ENCODE measurements at places on chromosomes 1 and 21.

DNA sequence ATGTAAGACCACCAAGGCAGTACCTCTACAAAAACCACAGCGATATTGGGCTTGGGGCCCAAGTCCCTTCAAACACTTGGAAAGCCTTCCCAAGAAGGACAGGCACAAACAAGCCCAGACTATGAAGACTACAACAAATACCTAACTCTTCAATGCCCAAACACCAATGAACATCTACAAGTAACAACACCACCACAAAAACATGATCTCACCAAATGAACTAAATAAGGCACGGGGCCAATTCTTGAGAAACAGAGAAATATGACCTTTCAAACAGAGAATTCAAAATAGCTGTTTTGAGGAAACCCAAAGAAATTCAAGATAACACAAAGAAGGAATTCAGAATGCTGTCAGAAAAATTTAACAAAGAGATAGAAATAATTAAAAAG, 86.8 kb downstream of the COL24A1 start:
- H3K27ac ChIP-seq = no peak overlapping the region
- H3K36me3 ChIP-seq = no peaks in the 10 kb centered on the region
- H3K4me3 ChIP-seq = no peak overlapping the region
- H3K27me3 ChIP-seq = no peaks in the 10 kb centered on the region
- H3K4me1 ChIP-seq = no peaks in the 10 kb centered on the region
- no peak for DNase-seq

- H3K27me3 ChIP-seq = no peaks in the 10 kb centered on the region
- H3K36me3 ChIP-seq = peaks cover 39% of the 10 kb centered on the region
- no peak for DNase-seq
- H3K4me3 ChIP-seq = no peak overlapping the region
Observed at GRCh38 chr21:41802684-41803083, 35.8 kb upstream of the RIPK4 start.

GRCh38 chr1:14820295-14821085, 222.0 kb downstream of the KAZN start:
- no peaks in the 10 kb centered on the region for H3K27me3 ChIP-seq
- no peak overlapping the region for H3K4me3 ChIP-seq
- DNase-seq = no peak
- no peak overlapping the region for H3K27ac ChIP-seq
- H3K36me3 ChIP-seq = no peaks in the 10 kb centered on the region

DNA sequence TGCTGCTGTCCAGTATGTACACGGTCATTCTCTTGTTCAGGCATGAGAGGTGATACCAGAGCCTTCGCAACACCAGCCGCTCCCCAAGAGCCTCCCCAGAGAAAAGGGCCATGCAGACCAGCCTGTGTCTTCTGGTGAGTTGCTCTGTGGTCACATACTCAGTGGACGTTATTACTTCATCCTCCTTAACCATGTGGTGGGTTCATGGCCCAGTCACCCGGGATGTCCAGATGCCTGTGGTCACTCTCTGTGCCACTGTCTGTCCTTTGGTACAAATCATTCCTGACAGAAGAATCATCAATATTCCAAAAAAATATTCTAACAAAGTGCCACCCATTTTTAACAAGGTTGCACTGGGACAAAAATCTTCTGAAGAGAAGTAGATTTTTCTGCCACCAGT, 8.8 kb upstream of the ZNF124 start:
- H3K27me3 ChIP-seq = no peaks in the 10 kb centered on the region
- H3K4me3 ChIP-seq = no peak overlapping the region
- H3K27ac ChIP-seq = no peak overlapping the region

- peaks cover 8% of the 10 kb centered on the region for H3K4me1 ChIP-seq
- H3K27me3 ChIP-seq = peaks cover 2% of the 10 kb centered on the region
- no peak overlapping the region for H3K27ac ChIP-seq
- peaks cover 3% of the 10 kb centered on the region for H3K36me3 ChIP-seq
- DNase-seq = no peak
Observed at GRCh38 chr21:45774291-45774690, 130.8 kb downstream of the PCBP3 start.

GRCh38 chr1:157403203-157403602, 149.1 kb downstream of the FCRL5 start:
- no peak for DNase-seq
- H3K4me1 ChIP-seq = no peaks in the 10 kb centered on the region
- no peaks in the 10 kb centered on the region for H3K36me3 ChIP-seq
- H3K27ac ChIP-seq = no peak overlapping the region
- peaks cover 33% of the 10 kb centered on the region for H3K27me3 ChIP-seq

GRCh38 chr1:151146412-151147131, at the start of gene SEMA6C:
SEMA6C (minus strand) TSS chr1:151146631; CDS start chr1:151142621, 4,010 bp downstream.
- peak within 1 kb of the TSS; percentile 88 for H3K4me3 ChIP-seq
- H3K4me1 ChIP-seq = peaks cover 10% of the 10 kb centered on the region
- H3K36me3 ChIP-seq = no peaks in the 10 kb centered on the region
- DNase-seq = peak; percentile 88
- H3K27me3 ChIP-seq = peaks cover 16% of the 10 kb centered on the region

DNA sequence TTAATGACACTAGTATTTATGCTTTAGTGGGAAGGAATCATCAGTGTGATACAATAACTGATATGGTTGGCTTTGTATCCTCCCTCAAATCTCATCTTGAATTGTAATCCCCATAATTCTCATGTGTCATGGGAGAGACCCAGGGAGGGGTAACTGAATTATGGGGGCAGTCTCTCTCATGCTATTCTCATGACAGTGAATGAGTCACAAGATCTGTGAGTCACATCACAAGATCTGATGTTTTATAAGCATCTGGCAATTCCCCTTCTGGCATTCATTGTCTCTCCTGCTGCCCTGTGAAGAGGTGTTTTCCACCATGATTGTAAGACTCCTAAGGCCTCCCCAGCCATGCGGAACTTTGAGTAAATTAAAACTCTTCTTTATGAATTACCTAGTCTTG, 1760.3 kb downstream of the NCAM2 start:
- H3K27ac ChIP-seq = no peak overlapping the region
- DNase-seq = no peak
- no peaks in the 10 kb centered on the region for H3K36me3 ChIP-seq
- H3K4me1 ChIP-seq = no peaks in the 10 kb centered on the region

GRCh38 chr1:66733348-66734017, 18.8 kb upstream of the DYNLT5 start:
- peaks cover 35% of the 10 kb centered on the region for H3K4me1 ChIP-seq
- H3K27me3 ChIP-seq = no peaks in the 10 kb centered on the region
- DNase-seq = no peak
- peaks cover 3% of the 10 kb centered on the region for H3K36me3 ChIP-seq

DNA sequence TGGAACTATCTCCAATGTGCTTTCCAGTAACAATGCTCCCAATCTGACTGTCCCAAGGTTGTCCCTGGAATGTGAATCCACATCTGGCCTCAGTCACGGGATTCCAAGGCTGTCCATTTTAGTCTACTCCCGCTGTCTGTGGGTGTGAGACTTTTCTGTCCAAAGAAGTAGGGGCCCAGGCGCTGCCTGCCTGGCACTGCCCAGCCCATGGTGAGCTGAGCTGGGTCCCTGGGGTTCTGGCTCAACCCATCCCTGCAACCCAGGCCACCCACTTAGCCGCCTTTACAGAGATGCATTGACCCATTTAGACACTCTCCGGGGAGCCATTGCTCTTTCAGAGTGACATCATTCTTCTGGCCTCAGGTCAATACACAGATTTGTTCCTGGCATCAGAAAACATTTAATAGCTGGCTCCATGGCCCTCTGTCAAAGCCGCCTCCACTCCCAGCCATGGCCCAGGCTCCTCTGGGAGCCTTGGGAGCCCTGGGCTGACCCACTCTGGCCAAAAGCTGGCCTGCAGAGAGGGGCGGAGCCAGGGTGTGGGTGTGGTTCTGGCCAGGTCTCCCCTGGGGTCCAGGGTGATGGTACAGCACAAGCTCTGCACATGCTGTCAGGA, 47.2 kb upstream of the PAX7 start:
- DNase-seq = no peak
- no peaks in the 10 kb centered on the region for H3K36me3 ChIP-seq
- H3K4me3 ChIP-seq = no peak overlapping the region

DNA sequence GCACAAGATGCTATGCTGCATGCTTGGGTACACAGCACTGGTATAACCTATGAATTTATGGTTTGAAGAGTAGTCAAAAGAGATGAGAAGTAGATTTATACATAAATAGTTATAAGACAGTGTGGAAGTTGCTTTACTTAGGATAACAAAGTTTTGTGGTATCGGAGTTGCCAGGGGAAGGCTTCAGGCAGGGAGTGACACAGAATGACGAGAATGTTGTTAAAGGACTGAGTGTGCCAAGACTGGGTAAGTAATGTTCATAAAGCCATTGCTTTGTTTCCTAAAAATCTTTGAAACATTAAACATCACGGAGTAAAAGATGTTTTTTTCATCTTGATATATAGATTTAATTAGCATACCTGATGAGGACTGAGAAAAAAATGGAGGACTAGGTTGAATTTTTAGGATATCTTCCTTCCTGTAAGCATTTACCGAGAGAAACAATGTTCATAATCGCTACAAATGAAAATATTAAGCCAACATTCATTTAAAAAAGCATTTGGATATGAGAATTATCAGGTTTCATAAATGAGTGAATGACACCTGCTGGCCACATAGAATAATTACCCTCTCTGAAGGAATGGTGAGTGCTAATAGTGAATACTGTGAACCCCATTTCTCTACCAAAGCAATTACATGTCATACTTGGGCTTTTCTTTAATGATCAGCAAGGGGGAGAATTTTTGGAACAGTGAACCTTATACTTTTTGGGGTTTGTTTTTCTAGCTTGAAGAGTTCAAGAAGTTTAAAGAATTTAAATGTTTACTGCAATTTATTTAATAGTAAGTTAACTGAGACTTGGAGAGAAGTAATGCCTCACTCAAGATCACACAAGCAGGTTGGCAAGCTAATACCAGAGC, 28.4 kb downstream of the EXTL2 start:
- no peak for DNase-seq
- H3K27ac ChIP-seq = no peak overlapping the region
- no peak overlapping the region for H3K4me3 ChIP-seq
- H3K36me3 ChIP-seq = no peaks in the 10 kb centered on the region

DNA sequence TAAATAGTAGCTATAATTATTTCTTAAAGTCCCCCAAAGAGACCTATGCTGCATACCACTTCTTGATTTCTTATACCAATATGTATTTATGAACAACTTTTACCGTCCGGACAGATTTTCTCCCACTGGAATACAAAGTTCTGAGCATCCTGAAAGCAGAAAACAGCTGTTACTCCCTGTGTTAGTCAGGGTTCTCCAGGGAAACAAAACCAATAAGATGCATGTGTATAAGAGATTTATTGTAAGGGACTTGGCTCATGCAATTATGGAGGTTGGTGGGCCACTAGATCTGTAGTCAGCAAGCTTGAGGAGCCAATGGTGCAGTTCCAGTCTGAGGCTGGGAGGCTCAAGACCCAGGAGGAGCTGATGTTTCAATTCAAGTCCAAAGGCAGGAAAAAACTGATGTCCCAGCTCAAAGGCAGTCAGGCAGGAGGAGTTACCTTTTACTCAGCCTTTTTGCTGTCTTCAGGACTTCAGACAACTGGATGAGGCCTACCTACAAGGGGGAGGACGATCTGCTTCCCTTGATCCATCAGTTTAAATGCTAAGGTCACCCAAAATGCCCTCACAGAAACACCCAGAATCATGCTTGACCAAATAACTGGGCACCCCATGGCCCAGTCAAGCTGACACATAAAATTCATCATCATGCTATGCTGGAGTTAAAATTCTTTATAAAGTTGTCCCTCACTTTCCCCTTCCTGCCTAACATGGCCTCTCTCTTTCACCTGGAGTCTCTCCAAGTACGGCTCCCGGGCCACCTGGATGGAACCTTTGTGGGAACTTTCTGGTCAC, 24.3 kb upstream of the ATF3 start:
- H3K27ac ChIP-seq = no peak overlapping the region
- no peaks in the 10 kb centered on the region for H3K36me3 ChIP-seq
- no peak overlapping the region for H3K4me3 ChIP-seq
- H3K27me3 ChIP-seq = peaks cover 26% of the 10 kb centered on the region
- DNase-seq = no peak
- H3K4me1 ChIP-seq = peaks cover 1% of the 10 kb centered on the region

DNA sequence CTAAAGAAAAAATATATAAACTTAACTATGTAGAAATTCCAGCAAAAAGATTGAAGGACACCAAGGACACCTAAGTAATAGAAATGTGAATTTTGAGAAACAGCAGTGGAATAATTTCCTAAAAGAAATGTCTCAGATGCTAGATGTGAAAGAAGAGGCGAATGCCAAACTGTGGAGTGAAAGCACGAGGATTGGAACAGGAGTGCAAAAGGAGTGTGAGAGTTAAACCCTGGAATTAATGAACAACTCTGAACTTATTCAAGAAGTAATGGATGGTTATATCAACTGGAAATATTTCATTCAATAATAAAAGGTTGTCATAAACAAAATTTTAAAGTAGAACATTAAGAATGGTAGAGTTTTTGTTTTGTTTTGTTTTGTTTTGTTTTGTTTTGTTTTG, 78.5 kb upstream of the SGIP1 start:
- DNase-seq = no peak
- no peaks in the 10 kb centered on the region for H3K4me1 ChIP-seq

DNA sequence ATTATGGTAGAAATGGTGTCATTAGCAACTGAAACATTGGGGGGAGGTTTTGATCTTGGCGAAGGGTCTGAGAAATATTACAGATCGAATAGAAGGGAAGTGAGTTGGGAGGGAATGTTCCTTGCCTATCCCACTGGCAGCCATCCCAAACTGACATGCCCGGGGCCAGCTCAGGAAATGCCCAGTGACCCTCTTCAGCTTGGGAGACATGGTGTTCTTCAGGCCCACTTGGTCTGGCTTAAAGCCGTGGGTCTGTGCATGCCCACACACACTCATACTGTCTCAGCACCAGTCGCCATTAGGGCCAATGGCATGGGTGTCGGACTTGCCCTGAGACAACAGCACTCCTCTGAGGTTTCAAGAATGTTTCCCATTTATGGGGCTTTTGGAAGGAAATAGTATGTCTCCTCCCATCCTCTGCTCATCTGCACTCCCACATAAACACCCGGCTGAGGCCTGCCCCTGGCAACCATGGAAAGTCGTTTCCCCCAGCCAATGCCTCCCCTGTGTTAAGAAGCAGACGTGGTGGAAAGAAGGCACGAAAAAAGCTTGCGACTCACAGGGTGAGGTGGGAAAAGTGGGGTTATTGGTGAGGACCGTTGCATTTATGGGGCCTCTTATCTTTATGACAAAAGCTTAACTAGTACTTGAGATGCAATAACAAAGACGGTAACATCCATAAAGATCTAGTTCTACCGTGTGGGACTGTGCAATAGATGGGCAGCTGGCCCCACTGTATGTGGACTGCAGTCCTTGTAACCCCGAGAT, 2.0 kb downstream of the RNF186 start:
- peaks cover 3% of the 10 kb centered on the region for H3K27me3 ChIP-seq
- no peak for DNase-seq
- H3K4me1 ChIP-seq = no peaks in the 10 kb centered on the region
- no peak overlapping the region for H3K4me3 ChIP-seq
